Central memory CD4-positive, alpha-beta T cell (primary cell): ENCODE measurements at places on chromosomes 4 and X.

DNA sequence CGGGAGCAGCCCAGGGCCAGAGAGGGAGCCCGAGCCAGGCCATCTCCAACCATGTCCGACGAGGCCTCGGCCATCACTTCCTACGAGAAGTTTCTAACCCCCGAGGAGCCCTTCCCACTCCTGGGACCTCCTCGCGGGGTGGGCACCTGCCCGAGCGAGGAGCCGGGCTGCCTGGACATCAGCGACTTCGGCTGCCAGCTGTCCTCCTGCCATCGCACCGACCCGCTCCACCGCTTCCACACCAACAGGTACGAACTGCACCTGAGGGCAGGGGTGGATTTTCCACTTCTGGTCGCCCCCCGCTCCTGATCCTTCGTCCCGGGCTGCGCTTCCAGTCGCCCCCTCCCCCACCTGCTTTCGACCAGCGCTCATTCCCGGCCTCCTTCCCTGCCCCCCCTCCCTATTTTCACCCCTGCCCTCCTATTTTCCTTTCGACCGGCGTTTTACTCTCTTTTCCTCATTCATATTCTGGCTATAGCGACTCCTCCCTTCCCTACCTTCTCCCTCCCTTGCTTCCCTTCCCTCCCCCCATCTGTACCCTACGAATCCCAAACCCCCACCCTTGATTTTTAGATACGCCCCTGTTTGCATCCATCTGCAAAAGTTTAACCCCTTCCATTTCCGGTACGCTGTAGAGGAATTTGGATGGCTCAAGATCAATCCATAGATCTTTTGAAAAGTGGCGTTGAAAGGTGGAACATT, 633 bp downstream of the FAM199X start:
- no peak for DNase-seq

DNA sequence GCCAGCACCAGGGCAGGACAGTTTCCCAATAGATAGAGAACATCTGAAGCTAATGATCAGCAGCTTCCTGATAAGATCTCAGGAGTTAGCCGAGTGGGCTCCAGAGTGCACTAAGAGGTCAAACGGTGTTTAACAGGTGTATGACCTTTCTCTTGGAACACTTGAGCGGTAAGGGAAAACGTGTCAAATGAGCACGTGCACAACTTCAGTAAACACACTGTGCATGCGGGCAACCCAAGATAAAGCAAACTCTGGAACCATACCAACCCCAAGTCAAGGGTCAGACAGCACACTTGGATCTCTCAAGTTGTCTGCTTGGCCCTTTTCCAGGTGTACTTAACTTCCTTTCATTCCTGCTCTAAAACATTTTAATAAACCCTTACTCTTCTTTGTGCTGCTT, 1941.5 kb upstream of the PCDH10 start:
- no peak for DNase-seq

GRCh38 chr4:153064571-153064970, 128.4 kb downstream of the FHDC1 start:
- no peak for DNase-seq

DNA sequence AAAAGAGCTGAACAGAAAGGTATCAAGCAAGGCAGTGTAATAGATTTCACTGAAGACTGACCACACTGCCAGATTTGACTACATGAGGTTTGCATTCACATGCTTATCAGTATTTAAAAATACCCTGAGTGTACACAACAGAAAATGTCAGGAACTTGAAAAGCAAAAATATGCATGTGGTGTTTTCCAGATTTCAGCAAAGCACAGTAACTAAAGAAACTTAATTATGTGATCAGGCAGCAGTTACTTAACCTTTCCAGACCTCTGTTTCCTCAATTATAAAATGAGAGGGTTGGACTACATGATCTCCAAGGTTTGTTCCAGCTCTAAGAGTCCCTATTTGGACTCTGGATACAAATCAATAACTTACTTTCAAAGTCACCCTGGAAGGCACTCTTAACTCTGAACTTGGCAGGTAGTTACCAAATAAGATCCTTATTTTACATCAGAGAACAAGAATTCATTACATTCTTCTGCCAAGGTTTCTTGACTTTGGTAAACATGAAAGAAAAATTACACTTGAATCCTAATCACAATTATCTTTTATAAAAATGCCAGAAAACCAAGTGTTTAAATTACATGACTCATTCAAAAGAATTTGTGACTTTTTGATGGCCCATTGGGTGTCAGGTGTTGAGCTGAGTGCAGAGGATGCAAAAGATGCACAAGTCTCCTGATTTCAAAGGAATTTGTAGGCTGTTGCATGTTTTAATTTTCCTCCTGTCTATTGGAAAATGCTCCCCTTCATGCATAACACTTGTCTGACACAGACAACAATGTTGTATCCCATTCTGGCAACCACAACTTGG, 241.6 kb downstream of the MGST2 start:
- DNase-seq, result no peak

- DNase-seq, result no peak
Observed at GRCh38 chrX:56793521-56794320, 64.7 kb downstream of the NBDY start.

DNA sequence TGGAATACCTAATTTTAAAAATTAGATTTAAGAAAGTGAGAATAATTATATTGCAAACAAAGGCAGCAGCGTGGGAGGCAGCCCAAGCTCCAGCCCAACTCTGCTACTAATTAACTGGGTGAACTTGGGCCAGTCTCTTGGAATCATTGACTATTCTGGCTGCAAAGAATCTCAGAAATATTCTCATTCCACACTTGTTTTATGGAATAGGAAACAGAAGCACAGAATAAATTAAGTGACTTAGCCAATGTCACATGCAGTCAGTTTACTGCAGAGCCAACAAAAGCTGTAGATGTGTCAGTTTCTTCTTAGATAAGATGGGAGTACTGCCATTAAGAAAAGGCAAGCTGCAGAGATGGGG, 132.6 kb upstream of the FAM9B start:
- DNase-seq, result no peak
